Effector memory CD8-positive, alpha-beta T cell (primary cell): ENCODE measurements at places on chromosomes 7 and 10.

GRCh38 chr7:111400088-111400487, 162.2 kb downstream of the IMMP2L start:
- no peaks in the 10 kb centered on the region for H3K4me1 ChIP-seq
- no peak for DNase-seq

DNA sequence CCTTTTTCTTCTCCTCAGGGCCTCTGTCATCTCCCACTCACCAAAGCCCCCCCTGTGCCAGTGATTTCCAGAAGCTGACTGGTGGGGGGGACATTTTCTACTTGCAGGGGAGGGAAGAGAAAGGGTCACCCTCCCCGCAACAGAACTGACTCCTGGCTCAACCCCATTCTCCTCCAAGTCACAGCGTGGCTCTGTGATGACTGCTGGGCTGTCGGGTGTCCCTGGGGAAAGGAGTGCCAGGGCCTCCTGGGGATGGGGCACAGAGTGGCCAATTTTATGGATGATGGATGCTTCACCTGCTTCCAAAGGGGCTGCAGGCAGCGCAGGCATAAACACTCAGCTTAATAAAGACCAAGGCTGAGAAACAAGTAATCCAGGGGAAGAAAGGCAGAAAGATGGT, 523.0 kb downstream of the PTPRN2 start:
- no peaks in the 10 kb centered on the region for H3K27me3 ChIP-seq
- H3K4me1 ChIP-seq: peaks cover 1% of the 10 kb centered on the region
- no peak for DNase-seq

- no peak overlapping the region for H3K27ac ChIP-seq
- no peak overlapping the region for H3K4me3 ChIP-seq
- DNase-seq: no peak
- H3K27me3 ChIP-seq: no peaks in the 10 kb centered on the region
- peaks cover 22% of the 10 kb centered on the region for H3K4me1 ChIP-seq
Measured at GRCh38 chr10:32961895-32962369, 3.9 kb upstream of the ITGB1 start.

GRCh38 chr10:78224602-78225001, 190.9 kb downstream of the RPS24 start:
- peaks cover 3% of the 10 kb centered on the region for H3K36me3 ChIP-seq
- no peak overlapping the region for H3K4me3 ChIP-seq
- DNase-seq: no peak
- no peaks in the 10 kb centered on the region for H3K4me1 ChIP-seq

DNA sequence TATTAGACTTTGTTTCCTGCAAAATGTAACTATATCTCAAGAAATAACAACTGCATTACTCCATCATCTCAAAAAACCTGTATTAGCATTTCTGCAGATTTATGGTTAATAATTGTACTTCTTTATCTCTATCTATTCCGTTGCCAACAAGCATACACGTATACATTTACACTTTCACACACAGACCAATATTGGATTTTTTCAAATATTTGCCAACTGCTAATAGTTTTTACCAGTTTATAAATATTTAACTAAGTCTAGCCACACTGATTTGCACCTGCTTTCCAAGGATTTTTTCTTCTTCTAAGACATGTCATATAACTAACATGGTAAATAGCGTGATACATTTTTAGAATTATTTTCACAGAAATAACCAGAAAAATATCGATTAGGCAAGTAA, 12.2 kb downstream of the LRRN3 start:
- no peaks in the 10 kb centered on the region for H3K36me3 ChIP-seq
- no peaks in the 10 kb centered on the region for H3K27me3 ChIP-seq
- no peak overlapping the region for H3K4me3 ChIP-seq

GRCh38 chr10:26214551-26215395, 1.8 kb upstream of the GAD2 start:
- H3K4me1 ChIP-seq: peaks cover 15% of the 10 kb centered on the region
- H3K4me3 ChIP-seq: peak overlapping the region; percentile 59
- no peaks in the 10 kb centered on the region for H3K36me3 ChIP-seq
- no peak overlapping the region for H3K27ac ChIP-seq
- H3K27me3 ChIP-seq: peaks cover 83% of the 10 kb centered on the region
- no peak for DNase-seq

DNA sequence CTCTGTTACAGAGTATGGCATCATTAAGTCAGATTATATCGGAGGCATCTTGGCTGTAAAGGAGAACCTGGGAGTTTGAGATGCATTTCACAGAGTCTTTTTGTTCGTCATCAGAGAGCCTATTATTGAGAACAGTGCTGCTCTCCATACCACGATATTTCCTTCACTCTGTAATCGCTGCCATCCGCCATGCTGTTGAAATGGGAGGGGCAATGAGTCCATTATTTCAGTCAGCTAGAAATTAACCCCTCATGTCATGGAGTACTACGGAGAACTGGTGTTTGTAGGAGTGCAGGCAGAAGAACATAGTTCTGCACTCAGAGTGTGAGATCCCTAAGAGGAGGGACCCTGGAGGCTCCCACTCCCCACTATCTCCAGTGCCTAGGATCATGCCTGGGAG, 59.2 kb downstream of the SLC16A12 start:
- no peak for DNase-seq
- no peaks in the 10 kb centered on the region for H3K4me1 ChIP-seq
- no peak overlapping the region for H3K4me3 ChIP-seq
- no peak overlapping the region for H3K27ac ChIP-seq
- peaks cover 29% of the 10 kb centered on the region for H3K27me3 ChIP-seq
- H3K36me3 ChIP-seq: no peaks in the 10 kb centered on the region

- peaks cover 36% of the 10 kb centered on the region for H3K36me3 ChIP-seq
- H3K4me3 ChIP-seq: peak overlapping the region; percentile 96
- H3K27me3 ChIP-seq: no peaks in the 10 kb centered on the region
- DNase-seq: no peak
- peak overlapping the region; percentile 80 for H3K27ac ChIP-seq
Measured at GRCh38 chr7:150406567-150407421, 27.7 kb downstream of the ZNF775 start.

DNA sequence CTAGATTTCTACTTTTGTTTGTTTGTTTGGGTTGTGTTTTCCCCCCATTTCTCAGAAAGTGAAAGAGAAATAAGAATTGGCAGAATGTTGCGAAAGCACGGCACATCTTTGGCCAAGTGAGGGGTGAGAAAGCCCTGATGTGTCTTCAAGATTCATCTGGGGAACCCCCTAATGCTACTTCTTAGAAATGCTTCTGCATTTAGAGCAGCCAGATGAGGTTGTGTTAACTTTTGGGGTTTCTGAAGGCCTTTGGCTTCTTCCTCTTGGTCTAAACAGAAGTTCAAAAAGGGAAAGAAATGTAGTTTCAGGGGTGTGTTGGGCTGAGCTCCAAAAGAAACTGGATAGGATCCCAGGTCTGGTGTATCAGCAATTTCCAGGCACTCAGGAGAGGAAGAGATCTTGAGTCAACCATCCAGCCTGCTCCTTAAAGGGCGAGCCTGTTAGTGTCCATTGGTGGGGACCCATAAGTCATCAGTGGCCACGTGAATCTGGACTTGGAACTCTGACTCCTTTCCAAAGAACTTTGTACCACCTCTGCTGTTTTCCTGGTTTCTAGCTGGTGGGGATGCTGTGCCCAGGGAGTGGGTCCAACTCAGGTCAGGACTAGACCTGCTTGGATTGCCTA, 6.5 kb downstream of the DUSP5 start:
- H3K4me3 ChIP-seq: peak overlapping the region; percentile 94
- peak; percentile 68 for DNase-seq
- peak overlapping the region; percentile 95 for H3K27ac ChIP-seq

DNA sequence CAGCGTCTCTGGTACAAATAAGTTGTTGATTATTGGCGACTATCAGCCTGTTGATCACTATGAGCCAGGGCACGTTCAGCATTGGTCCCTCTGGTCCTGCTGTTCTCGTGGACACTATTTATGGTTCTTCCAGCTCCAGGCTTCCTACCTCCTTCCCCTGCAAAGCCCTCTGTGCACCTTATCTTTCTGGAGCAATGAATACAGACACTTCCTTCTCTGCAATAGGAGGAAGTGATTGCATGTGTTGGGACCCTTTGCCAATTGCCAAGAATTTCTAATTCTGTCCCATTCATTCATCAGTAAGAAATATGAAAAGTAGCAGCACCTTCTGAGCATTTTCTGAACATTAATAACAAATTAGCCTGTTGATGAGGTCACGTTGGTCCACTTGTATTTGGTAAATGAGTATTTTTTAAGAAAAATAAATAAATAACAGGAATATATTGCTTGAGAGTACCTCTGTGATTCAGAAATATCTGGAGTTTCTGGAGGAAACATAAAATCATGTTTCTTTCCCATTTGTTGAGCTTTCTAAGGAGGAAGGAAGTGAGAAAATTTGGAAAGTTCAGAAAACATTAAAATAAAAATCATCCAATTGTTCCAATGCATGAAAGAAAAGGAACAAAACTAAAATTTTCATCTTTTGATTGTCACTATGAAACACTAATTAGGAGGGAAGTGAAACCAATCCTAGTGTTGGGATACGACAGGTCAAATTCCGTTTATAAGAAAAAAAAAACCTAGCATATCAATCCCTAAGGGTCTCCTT, 259.1 kb upstream of the KLF6 start:
- DNase-seq: no peak
- no peak overlapping the region for H3K4me3 ChIP-seq
- H3K27ac ChIP-seq: no peak overlapping the region
- peaks cover 1% of the 10 kb centered on the region for H3K4me1 ChIP-seq
- H3K36me3 ChIP-seq: peaks cover 3% of the 10 kb centered on the region

GRCh38 chr10:74585231-74586087, 240.9 kb upstream of the KAT6B start:
- DNase-seq: peak; percentile 13
- peaks cover 2% of the 10 kb centered on the region for H3K36me3 ChIP-seq
- H3K27ac ChIP-seq: peak overlapping the region; percentile 88

DNA sequence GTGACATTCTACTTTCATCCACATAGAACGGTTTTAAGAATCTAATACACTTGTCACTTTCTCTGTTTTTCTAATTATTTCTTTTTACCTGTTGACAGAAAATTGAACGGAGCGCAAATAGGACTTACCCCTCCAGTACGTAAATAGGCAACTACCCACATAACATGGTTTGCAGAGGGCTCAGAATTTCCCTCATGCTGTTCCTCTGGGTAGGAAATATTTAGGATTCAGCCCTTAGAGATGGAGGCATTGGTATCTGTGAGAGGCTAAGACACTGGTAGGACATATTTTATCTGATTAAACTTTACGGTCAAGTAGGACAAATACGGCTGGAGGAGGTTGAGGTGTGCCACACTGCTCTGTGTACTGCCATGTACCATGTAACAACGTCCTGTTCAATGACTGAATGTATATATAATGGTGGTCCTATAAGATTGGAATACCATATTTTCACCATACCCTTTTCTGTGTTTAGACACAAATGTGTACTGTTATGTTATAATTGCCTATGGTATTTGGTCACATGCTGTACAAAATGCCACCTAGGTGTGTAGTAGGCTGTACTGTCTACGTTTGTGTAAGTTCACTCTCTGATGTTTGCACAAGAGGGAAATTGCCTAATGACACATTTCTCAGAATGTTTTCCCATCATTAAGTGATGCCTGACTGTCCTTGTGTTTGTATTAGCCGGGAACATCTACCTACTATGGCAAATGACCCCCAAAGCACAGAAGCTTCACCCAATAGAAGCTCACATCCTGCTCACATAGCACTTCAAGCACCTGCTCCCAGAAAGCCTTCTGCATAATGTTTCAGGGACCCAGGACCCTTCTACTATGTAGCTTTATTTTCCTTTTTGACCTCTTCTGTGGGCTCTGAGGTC, 429.4 kb upstream of the AKR1E2 start:
- DNase-seq: no peak
- no peak overlapping the region for H3K27ac ChIP-seq
- H3K4me1 ChIP-seq: no peaks in the 10 kb centered on the region
- H3K27me3 ChIP-seq: peaks cover 12% of the 10 kb centered on the region
- H3K36me3 ChIP-seq: no peaks in the 10 kb centered on the region

- DNase-seq: no peak
- no peak overlapping the region for H3K27ac ChIP-seq
- peaks cover 7% of the 10 kb centered on the region for H3K4me1 ChIP-seq
- H3K36me3 ChIP-seq: no peaks in the 10 kb centered on the region
- H3K27me3 ChIP-seq: peaks cover 71% of the 10 kb centered on the region
Measured at GRCh38 chr7:33903791-33904680, 1.3 kb upstream of the BMPER start.
